ENCODE measurements at places on chromosomes 2 and 18.

- no peak for DNase-seq
These were observed 427.7 kb downstream of the METTL4 start for GRCh38 chr18:2143636-2144035.

GRCh38 chr2:48146552-48146951 is 240.3 kb upstream of the FBXO11 start:
- DNase-seq = no peak

- DNase-seq = no peak
These were observed 181.5 kb downstream of the KLHL29 start for GRCh38 chr2:23566241-23567142.

DNA sequence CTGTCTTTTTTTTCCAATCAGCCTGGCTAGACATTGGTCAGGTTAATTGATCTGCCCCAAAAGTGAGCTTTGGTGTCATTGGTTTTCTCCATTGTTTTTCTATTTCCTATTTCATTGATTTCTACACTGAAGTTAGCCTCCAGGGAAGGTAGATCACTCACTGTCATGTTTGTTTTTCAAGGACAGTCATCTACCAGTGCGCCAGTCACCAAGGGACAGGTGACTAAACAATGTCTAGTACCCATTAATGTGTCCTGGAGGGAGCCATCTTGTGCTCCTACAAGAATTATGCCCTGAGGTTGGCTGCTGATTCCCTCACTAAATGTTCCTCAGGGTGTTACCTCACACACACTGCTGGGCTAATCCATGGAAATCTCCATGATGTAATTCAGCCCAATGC is 17.6 kb upstream of the USP40 start:
- no peak for DNase-seq

GRCh38 chr2:236991874-236992273 is 93.8 kb upstream of the COPS8 start:
- DNase-seq = no peak
